ENCODE measurements at places on chromosomes 2 and 18.

DNA sequence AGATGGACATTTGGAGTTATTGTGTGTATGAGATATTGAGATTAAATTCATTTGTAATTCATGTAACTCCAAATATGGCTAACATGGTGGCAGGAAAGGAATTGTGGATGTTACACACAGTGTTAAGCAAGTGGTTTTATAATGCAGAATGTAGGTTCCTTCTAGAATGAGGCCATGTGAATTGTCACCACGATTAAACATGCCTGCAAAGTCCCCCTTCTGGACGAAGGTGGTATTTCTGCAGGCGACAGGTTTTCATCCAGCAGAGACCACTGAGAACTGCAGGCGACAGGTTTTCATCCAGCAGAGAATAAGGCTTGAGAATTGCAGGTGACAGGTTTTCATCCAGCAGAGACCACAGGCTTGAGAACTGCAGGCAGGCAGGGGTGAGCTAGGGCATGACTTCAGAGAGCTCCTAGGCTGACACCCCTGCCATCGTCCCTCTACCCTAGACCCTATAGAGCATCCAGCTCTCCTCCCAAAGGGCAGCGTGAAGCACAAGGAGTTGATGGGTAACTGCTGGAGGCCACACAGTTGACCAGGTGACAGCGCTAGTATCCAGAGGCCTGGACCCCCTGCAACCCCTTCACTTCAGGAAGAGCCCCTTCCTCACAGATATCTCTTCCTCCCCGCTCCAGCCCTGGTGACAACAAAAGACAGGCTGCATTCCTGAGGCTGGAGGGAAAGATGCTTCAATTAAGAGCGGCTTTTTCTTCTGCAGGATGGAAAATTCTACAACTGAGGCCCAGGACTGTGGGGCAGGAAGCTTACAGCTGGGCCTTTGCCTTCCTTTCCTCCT is 175.8 kb downstream of the LOXHD1 start:
- DNase-seq: peak; percentile 24

DNA sequence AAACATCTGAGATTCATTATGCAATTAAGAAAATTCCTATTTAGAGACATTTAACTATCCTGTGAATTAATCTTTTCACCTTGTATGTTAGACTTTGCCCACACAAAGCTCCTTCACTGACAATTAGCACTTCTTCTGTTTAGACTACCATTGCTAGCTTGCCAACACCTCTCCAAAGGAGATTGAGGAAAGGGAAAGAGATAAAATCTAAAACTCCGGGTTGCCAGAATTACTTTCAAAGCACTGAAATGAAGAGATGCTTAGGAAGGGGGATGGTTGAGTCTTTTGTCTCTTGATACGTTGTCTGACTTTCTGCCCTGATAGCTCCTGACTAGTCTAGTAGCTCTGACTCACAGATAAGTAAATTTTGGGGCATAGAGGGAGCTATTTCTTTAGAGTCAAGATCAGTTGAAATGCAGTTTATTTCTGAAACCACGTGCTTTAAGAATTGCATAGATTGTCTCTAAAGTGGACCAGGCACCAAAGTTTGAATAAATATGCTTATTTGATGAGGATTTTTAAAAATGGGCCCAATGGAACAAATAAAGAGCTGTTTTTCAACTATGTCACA is 74.1 kb upstream of the DSEL start:
- DNase-seq: peak; percentile 52

DNA sequence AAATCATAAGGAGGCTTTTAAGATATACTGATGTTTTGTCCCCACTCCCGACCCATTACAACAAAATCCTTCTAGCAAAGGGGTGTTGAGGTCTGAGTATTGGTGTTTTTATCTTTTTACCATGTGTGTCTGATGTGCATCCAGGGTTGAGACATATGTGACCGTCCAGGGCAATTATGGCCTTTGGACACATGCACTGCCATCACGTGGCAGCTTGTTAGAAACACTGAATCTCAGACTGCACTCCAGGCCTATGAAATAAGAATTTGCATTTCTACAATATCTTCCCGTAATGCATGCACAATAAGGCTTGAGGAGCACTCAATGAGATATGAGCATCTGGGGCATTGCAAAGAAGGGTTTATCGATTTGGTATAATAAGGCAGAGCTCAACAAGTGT is 235.1 kb upstream of the ZNF804A start:
- DNase-seq: peak; percentile 6

GRCh38 chr2:42928161-42928691 is 135.8 kb upstream of the HAAO start:
- no peak for DNase-seq

GRCh38 chr2:154655499-154655898 is 43.0 kb upstream of the KCNJ3 start:
- DNase-seq: no peak

DNA sequence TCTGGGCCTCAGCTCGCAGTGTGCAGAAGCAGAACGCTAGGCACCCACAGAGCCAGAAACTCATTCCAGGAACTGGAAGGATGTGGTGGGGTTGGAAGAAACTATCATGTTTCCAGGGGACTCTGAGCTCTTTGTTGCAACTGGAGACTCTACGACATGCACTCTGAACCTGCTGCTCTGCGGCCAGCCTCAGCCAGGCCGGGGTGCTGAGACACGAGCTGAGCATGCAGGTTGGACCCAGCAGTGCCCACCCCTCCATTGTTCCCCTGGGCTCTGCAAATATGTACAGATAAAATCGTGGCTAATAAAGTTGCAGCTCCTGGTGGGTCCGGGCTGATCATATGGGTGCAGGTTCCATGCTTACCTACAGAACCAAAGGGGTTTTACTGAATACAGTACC is 37.6 kb upstream of the ARL4C start:
- no peak for DNase-seq

DNA sequence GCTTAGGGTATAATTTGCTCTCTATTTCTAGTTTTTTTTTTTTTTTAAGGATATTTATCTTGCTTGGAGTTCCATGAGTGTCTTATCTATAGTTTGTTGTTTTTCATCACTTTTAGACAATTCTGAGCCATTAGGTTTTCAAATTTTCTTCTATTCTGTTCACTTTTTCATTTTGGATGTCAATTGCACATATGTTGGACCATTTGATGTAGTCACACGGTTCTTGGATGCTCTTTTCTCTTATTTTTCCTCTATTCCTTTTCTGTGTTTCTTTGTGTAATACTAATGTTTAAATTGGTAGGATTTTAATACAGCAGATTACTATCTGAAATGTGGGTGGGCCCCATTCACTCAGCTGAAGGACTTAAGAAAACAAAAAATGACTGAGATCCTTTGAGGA is 292.6 kb downstream of the CALCRL start:
- no peak for DNase-seq

Measured in HCEC 1CT (cell line).